ENCODE measurements at places on chromosomes 11 and 22.

DNA sequence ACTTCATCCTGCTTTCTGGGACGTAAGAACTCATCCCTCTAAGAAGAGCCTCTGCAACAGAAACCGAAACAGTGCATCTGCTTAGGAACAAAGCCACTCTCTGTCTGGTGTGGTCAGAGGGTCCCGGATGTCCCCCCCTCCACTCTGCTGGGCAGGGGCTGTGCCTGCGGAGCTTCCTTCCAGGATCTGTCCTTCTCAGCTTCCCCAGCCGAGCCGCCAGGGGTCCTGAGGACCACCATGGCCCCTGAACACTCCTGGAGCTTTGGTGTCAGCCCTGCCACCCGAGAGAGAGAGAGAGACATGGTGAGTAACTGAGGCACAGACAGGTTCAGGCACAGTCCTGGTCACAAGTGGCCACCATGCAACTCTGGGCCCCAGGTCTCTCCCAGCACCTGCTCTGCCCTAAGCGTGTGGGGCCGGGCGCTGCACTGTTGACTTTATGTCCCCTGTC is 24.4 kb upstream of the MGAT3 start:
- DNase-seq: no peak

GRCh38 chr11:72378704-72379383 is 55.5 kb downstream of the CLPB start:
- DNase-seq: no peak

- no peak for DNase-seq
Observed at GRCh38 chr22:28237112-28237511, 318.1 kb upstream of the PITPNB start.

GRCh38 chr11:45355706-45356041 is 69.5 kb upstream of the SYT13 start:
- no peak for DNase-seq

DNA sequence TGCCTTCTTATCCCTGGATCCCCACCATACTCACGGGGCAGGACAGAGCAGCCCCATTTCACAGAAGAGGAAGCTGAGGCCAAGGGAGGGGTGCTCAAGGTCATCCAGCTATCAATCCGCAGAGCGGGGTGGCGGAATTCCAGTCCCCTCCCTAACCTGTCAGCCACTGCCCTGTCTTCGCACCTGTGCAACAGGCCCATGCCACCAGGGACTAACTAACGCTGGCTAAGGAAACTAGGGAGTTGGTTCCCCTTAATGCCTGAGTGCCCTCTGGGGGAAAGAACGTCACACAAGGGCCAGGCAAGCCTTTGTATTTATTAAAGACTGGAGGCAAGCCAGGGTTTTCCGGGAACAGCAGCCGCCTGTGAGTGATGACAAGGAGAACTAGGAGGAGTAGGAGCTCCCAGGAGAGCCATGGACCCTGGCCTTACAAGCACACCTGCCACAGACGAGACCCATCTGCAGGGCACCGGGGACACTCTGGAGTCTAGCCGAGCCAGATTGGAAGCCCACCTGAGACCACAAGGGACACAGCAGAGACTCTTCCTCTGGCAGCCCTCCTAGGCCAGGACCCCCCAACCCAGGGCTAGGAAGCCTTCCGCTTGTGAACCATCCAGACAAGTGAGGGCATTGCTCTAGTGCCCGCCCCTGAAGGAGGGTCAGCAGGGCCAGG is 64.4 kb downstream of the MYH9 start:
- no peak for DNase-seq

DNA sequence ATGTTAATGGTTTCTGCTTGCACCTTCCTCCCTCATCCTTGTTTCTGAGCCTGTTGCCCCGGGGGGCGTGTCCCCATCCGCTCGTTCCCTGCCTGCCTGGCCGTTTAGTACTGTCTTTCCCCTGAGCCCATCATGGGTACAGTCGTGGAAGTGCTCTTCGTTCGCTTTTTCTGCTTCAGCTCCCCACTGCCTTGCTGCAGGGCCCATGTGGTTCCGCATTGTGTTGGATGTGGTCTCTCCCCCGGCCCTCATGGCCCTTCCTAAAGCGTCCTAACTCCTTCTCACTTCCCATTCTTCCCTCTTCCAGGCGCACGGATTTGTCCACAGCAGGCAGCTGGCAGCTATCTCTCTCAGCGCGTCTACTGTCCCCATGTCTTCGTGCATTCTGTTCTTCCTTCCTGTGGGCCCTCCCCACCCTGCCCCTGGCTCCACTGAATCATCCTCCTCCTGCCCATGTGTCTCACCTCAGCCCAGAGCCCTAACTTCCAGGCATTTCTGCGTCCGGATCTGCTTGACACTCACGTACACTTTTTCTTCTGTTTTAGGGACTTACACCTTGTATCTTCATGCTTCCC is 98.1 kb downstream of the ZBTB16 start:
- no peak for DNase-seq

GRCh38 chr11:35845860-35846259 is 98.0 kb upstream of the LDLRAD3 start:
- DNase-seq: no peak

DNA sequence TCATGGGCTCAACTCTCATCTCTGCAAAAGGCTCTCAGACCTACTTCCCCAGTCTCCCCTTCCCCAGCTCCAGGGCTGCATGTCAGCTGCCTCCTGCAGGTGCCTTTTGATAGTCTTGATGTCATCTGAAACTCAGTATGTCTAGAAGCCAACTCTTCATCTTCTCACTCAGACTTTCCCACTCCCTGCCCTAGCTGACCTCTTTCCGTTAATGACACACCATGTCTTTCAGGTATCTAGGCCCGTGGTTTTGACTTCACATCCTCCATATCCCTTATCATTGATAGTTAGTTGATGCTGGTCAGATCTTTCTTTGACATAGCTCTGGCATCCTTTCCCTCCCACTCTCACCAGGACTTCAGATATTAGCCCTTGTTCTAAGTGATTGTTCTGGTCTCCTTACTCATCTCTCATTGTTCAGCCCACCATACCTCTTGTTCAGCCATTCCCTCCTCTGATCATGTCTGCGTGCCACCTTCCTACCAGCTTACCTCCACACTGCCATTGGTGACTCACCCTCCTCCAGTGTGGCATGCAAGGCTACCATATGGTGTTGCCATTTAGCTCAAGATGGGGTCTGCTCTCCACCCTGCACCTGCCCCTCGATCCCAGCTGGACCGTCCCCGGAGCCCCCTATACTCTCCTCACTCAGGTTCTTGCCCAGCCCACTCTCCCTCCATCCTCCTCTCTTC is 18.4 kb downstream of the TTC12 start:
- DNase-seq: no peak

- DNase-seq: no peak
Observed at GRCh38 chr11:34565417-34566207, 52.0 kb upstream of the ELF5 start.

- no peak for DNase-seq
Observed at GRCh38 chr11:33692013-33692504, 8.6 kb downstream of the C11orf91 start.

DNA sequence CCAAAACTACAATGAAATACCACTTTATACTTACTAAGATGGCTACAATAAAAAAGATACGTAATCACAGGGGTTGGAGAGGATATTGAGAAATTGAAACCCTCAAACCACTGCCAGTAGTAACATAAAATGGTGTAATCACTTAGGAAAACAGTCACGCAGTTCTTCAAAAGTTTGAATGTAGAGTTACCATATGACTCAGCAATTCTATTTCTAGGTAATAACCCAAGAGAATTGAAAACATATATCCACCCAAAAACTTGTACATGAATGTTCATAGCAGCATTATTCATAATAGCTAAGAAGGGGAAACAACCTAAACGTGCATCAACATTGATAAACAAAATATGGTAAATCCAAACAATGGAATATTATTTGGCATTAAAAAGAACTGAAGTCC is 24.4 kb upstream of the PSMA1 start:
- DNase-seq: no peak

Measured in stimulated activated CD4-positive, alpha-beta T cell treated with anti-CD3 and anti-CD28 coated beads, Interleukin-4, amount 100 ng/mL, for 1 hour (primary cell).